ENCODE measurements at places on chromosomes 1 and 21.

DNA sequence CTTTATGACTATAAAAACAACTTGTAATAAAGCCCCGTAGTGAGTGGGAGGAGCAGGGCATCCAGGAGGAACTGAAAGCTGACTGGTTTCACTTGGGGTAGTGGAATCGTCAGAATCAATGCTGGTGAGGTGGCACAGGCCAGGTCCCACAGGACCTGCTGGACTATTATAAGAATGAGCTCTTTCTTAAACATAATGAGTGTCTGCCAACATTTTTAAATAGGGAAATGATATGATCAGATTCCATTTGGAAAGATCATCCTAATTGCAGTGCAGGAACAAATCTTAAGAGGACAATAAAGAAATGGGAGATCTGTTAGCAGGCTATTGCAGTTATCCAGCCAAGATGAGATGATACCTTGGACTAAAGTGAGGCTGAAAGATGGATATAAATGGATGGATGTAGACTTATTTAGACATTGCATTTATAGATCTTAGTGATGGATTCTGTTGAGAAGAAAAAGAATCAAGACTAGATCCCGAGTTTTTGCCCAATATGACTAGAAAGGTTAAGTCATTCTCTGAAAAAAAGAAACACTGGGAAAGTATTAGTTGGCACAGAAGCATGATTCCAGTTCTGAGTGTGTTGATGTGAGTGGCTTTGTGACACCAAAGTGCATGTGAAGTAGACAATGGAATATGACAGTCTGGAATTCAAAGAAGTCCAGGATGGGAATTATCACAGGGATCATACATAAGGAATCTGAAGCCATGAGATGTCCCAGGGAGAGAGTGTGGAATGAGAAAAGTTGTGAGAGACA, 153.3 kb upstream of the SGIP1 start:
- no peak for DNase-seq

DNA sequence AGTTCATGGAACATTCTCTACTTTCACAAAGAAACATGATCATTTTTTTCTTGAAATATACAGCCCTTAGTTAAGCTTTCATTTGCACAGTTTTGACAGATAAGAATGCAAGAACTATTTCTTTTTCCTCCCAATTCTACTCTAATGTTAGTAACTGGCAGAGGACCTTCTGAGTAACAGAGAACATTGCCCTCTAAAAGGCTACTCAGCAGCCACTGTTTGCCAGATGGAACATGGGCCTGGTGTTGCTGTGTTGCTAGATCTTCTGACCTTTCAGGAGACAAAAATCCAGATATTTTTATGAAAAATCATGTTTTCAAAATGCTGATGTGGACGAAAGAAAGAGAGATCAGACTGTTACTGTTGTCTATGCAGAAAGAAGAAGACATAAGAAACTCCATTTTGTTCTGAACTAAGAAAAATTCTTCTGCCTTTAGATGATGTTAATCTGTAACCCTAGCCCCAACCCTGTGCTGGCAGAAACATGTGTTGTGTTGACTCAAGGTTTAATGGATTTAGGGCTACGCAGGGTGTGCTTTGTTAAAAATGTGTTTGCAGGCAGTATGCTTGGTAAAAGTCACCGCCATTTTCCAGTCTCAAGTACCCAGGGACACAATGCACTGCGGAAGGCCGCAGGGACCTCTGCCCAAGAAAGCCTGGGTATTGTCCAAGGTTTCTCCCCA, 2.9 kb upstream of the PRDX6 start:
- no peak for DNase-seq

DNA sequence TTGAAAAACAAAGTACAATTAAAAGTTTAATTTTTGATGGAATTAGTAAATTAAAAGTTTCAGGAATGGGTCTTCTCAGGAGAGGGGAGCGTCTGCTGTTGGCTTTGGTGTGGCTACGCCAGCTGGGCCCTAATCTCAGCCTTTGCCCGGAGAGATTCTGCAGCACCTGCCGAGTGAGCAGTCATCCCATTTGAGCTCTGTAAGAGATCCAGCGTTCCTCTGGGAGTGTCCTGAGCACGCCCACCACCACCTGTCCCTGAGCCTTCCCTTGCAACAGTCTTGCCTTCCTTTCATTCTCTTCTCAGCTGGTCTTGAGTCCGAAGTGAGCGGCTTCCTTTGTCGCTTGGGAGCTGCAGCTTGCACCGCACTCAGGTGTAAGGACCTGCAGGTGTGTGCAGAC, 263.1 kb downstream of the CAMTA1 start:
- no peak for DNase-seq

DNA sequence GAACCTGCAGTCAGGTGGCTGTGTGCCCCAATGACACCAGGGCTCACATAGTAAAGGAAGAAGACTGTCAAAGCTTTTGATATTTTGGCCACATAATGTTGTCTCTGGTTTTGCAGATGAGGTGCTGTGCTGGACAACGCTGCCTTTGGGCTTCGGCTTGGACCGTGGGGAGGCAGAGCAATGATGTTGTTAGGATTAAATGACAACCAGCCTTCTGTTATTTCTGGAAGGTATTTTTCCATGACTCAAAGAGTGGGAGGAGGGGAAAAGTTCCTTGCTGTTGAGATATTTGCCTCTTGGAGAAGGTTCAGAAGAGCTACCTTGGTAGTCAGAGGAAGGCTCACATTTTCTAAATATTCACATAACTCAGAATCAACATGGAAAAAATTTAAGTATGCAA, 187.3 kb upstream of the GALNT2 start:
- DNase-seq: no peak

DNA sequence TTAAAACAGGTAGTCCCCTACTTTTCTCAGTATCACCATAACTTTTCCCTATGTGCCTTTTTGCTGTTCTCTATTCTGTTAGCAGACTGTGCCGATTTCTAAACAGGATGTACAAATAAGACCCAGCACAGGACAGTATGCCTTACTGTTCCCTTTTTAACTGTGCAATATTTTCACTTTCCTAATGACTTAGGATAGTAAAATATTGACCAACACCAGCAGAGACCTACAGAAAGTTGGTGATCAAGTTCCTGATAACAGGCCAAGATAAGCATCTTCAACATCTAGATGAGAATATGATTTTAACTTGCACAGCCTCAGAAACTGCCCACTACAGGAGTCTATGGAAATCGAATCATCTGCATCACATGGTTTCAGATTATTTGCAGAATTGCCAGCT, 42.0 kb downstream of the ADSS2 start:
- DNase-seq: no peak

- no peak for DNase-seq
Measured at GRCh38 chr1:68379085-68379478, 70.7 kb downstream of the RPE65 start.

GRCh38 chr21:27244352-27244751, 277.5 kb upstream of the ADAMTS5 start:
- no peak for DNase-seq

DNA sequence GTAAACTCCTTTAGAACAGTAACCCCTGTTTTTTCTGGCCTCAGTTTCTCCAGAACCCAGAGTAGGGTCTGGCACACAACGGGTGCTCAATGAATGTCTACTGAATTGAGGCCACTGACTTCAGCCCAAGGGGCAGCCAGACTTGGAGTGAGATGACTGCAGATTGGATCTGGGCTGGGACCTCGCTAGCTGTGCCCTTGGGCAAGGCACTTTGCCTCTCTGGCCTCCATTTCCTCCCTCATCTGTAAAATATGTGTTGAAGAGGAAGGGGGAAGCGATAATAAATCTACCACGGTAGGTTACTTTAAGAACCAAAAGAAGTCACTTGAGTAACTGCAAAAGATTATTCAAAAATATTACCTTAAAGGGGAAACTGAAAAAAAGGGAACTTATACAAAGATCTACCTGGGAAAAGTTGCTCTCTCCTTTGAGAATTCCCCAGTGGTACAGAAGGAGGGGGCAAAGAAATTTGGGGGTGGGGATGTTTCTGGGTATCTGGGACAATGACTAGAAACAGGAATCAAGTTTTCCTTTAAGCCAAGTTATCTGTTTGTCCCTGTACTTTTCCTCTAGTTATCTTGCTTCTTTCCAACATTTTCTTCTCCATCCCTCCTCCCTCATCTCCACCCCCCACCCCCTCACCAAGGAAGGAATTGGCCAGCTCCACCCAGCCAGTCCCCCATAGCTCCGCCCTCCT, 394 bp upstream of the GRHL3 start:
- no peak for DNase-seq

- DNase-seq: no peak
Measured at GRCh38 chr1:6234502-6235295, 1.1 kb downstream of the ICMT start.

- DNase-seq: no peak
Measured at GRCh38 chr21:35559829-35560225, 500.5 kb downstream of the SETD4 start.

- no peak for DNase-seq
Measured at GRCh38 chr1:221271701-221272100, 392.5 kb downstream of the HLX start.

GRCh38 chr1:66335859-66336640, 197.9 kb upstream of the SGIP1 start:
- no peak for DNase-seq

DNA sequence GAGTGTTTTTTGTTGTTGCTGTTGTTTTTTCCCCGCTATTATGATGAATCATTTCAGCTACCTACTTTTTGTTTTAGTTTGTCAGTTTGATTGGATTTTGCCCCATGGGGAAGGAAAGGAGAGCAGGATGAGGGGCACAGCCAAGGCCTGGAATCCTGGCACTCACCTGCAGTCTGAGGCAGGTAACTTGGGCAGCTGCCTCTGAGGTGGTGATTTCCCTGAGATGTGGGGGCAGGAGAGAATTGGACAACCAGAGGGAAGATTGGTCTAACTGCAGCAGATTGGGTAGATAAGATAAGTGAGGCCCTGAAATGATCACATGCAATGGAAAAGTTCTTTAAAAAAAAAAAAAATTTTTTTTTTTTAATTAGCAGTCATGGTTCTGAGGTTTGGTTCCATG, 1.5 kb upstream of the LAX1 start:
- no peak for DNase-seq

- DNase-seq: no peak
Measured at GRCh38 chr1:244065960-244066388, 14.9 kb downstream of the ZBTB18 start.

DNA sequence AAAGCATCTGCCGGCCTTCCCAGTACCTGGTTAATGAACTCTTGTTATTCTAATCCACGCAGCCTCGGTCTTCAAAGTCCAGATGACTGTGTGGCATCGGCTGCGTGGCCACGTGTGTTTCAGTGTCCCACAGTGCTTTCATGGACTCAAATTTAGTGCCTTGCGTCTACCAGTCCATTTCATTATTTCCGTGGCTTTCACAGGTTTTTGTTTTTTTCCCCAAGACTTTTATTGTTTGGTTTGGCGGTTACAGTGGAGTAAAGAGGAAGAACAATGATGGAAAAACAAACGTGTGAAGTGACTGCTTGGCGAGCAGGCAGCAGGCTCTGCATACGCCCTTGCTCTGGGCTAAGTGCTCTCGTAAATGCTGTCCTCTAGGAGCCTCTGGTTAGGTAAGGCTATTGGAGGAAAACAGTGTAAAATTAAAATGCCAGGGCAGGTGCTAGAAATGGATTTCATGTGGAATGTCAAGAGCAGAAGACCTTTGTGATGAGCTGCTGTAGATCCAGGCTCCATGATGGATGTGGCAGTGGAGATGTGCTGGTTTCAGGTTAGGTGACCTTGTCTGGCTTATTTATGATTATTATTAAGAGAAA, 536.3 kb downstream of the KIF26B start:
- no peak for DNase-seq

DNA sequence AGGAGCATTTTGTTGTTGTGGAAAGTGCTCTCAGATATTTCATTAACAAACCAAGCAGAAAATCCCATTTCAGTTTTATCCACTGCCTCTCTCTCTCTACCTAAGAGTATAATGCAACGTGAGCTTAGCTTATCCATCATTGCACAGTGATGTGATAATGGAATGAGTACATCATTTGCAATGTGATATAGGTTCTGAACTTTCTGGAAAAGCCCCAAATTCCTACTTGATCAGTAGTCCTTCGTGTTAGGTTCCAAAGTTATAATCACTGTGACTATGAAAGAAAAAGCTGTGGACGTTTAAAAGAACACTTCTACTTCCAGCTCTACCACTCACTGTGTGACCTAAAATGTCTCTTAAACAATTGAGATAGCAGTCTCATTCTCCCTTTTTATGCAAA, 76.4 kb upstream of the PRMT6 start:
- DNase-seq: no peak

- DNase-seq: no peak
Measured at GRCh38 chr1:222787729-222788128, 27.1 kb upstream of the DISP1 start.

- DNase-seq: no peak
Measured at GRCh38 chr1:92989253-92989652, 28.0 kb upstream of the DIPK1A start.

- no peak for DNase-seq
Measured at GRCh38 chr1:204435872-204436271, 24.3 kb upstream of the PPP1R15B start.

- DNase-seq: no peak
Measured at GRCh38 chr1:201001962-201002361, 21.6 kb downstream of the KIF21B start.

DNA sequence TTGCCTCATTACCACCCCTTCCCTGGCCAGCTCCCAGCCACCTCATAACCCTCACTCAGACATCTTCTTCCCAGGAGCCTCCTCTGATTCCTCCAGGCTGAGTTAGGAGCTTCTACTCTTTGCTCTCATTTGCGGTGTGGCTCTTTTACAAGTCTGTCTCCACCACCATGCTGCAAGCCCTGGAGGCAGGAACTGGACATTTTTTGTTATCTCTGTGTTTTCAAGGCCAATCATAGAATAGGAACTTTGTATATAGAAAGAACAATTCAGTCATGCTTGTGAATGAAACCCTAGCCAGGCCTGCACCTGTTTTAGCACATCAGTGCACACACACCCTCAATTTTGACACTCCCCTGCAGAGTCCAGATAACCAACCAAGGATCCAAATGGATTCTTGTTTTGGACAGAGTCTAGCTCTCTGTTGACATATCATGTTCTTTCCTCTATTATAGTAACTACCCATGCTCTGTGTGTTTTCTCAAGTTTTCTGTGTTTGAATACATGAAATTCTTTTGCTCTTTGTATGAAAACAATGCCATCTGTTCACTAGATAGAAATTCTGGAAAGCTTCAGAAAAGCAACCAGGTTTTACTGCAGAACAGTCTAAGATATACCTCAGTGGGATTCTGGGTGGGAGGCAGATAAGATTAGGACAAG, 60.9 kb upstream of the ZNF648 start:
- DNase-seq: no peak

GRCh38 chr1:36119456-36119855, 5.6 kb downstream of the COL8A2 start:
- no peak for DNase-seq

GRCh38 chr21:35405981-35406380, 356.9 kb upstream of the RUNX1 start:
- no peak for DNase-seq

GRCh38 chr1:73832276-73833181, 365.4 kb downstream of the LRRIQ3 start:
- no peak for DNase-seq

DNA sequence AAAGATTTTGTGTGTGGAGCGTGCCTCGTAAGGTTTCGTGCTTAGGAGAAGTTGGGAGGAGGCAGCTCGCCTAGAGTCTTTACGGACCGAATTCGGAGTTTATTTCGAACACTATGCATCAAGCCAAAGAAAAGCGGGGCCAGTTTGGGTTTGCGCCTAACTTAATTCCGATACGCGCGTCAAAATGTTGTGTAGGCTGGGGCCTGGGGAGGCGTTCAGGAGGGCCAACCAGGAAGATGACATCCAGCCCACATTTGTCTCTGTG, 6.4 kb downstream of the FOXD2 start:
- DNase-seq: no peak

GRCh38 chr1:13769212-13769611, 69.2 kb downstream of the PRDM2 start:
- DNase-seq: no peak

Measured in SK-N-MC (cell line).